ENCODE measurements at places on chromosomes 11 and 22.

GRCh38 chr22:39278040-39278439 is 33.3 kb upstream of the PDGFB start:
- no peak for DNase-seq

GRCh38 chr11:57588046-57588710 is 9.3 kb upstream of the SERPING1 start:
- no peak for DNase-seq

GRCh38 chr22:46390652-46391301 is 55.3 kb downstream of the TRMU start:
- no peak for DNase-seq

- DNase-seq: no peak
These were observed 4461.3 kb upstream of the OR11H1 start for GRCh38 chr22:11066458-11067285.

GRCh38 chr22:48807155-48807554 is 1020.5 kb downstream of the BRD1 start:
- DNase-seq: no peak

- no peak for DNase-seq
These were observed 50.4 kb downstream of the ATXN10 start for GRCh38 chr22:45722006-45722405.

GRCh38 chr11:58164990-58165389 is 23.9 kb upstream of the OR9Q2 start:
- no peak for DNase-seq

- no peak for DNase-seq
These were observed 25.8 kb upstream of the C11orf96 start for GRCh38 chr11:43916621-43917020.

DNA sequence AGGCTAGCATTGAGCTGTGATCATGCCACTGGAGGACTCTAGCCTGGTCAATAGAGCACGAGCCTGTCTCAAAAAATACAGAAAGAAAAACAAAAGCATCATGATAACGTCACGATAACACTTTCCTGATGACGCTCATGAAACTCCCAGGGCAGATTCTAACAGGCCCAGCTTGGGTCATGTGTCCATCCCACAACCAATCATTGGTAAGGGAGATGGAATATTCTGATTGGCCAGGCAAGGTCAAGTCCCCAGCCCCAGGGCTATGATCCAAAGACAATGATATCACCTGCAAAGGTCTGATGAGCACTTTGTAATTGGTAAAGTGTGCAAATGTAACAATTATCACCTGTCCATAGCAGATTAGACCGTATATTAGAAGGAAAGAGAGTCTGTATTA is 21.5 kb upstream of the DDX6 start:
- no peak for DNase-seq

- DNase-seq: no peak
These were observed 216.4 kb downstream of the GRM5 start for GRCh38 chr11:88849368-88849767.

DNA sequence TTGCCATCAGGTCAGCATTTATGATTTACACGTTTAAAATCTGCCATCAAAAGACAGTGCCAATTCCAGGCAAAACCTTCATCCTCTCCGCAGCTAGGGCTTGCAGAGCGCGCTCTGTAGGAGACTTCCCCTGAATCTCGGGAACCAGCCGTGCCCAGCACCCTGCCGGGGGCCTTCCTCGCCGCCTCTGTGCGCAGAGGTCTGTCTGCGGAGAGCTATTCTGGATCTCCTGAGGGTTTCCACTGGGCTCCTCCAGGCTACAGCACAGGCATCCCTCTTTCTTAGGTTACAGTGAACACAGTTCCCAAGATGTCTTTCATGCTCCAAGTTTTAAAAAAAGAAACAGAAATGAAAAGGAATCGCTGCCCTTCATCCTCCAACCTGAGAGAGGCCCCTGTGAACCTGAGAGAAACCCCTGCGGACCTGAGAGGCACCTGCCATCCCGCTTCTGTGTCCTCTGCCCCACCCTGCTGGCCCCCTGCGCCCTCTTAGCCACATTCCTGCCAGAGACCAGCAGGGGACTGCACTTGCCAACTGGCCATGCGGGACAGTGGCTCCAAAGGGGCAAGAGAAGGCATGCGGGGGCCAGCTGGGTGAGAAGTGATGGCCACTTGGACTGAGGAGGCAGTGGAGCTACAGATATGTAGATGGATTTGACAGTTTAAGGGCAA is 16.1 kb downstream of the TP53AIP1 start:
- DNase-seq: no peak

- no peak for DNase-seq
These were observed 4.7 kb downstream of the GNAZ start for GRCh38 chr22:23075050-23075449.

- no peak for DNase-seq
These were observed 32.0 kb upstream of the YWHAH start for GRCh38 chr22:31912407-31912743.

GRCh38 chr11:101521821-101522220 is 62.0 kb downstream of the TRPC6 start:
- no peak for DNase-seq

GRCh38 chr11:95363164-95363563 is 132.2 kb upstream of the SESN3 start:
- no peak for DNase-seq

- no peak for DNase-seq
These were observed 215.1 kb downstream of the TMEM135 start for GRCh38 chr11:87252869-87253268.

DNA sequence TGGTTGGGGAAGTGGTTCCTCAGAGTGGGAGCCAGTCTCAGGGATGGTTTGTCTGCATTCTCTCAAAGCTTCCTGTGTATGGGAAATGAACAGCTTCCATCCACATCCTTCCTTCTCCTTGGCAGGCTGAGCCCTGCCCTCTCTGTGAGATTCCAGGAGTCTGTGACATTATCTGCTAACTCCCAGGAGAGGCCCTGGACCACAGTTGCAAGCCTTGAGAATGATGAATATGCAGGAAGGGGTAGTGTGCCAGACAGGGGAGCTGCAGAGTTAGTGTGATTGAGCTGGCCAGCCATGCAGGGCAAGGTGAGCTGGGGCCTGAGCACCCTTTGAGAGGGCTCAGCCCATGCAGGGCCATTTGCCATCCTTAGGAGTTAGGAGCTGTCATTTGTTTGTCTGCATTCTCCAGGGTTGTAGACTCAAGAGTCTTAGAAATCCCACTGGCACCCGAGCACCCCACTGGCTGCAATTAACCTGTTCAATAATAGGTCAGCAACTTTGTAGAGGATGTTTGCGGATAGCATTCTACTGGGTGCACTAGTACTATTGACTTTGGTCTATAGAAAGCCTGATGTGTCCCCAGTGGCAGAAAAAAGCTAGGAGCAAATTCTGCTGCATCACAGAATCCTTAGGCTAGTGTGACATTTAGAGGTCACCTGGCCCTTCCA is 299.0 kb upstream of the CADM1 start:
- no peak for DNase-seq

GRCh38 chr22:30947816-30948454 is 20.6 kb downstream of the MORC2 start:
- no peak for DNase-seq

- no peak for DNase-seq
These were observed 17.9 kb downstream of the MICAL2 start for GRCh38 chr11:12128301-12128751.

GRCh38 chr11:126408496-126408895 is 53.0 kb downstream of the ST3GAL4 start:
- no peak for DNase-seq

DNA sequence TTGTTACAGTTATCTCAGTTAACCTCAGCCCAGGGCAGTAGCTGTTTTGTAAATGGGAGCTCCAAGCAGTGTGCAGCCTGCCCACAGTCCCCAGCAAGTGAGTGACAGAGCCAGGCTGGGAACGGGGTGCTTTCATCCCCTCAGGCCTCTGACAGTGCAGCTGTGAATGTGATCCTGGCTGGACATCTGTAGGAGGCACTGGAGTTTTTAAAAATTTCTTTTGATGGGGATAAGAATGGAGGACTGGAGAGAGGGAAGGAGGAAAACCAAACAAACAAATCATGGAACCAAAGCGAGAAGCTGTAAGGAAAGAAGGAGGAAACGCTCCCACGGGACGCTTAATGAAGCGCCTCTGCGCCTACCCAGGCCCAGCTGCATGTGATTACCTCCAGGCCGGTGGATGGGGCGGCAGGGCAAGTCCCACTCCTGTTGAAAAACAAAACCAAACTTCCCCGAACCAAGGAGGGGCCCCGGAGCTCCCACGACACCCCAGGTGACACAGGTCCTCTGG is 40.6 kb downstream of the SCUBE1 start:
- DNase-seq: no peak

GRCh38 chr11:13140873-13141655 is 131.9 kb downstream of the RASSF10 start:
- no peak for DNase-seq

DNA sequence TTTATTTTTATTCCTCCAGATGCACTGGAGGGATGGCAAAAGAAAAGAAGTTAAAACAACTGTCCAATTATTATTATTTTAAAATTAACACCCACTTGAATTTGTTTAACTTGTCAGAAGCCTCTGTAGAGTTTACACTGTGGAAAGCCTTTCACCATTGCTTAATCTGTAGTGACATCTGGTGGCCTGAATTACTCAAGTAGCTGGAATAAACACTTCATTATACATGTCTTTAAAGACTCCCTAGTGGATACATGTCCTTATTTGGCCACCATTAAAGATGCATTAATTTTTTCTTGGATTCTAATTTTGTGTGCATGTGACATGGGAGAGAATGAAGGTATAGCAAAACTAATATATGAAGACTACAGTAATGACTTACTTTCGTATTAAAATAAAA is 1496.5 kb downstream of the FAM181B start:
- no peak for DNase-seq

- no peak for DNase-seq
These were observed 9.9 kb upstream of the ACER3 start for GRCh38 chr11:76850815-76851214.

DNA sequence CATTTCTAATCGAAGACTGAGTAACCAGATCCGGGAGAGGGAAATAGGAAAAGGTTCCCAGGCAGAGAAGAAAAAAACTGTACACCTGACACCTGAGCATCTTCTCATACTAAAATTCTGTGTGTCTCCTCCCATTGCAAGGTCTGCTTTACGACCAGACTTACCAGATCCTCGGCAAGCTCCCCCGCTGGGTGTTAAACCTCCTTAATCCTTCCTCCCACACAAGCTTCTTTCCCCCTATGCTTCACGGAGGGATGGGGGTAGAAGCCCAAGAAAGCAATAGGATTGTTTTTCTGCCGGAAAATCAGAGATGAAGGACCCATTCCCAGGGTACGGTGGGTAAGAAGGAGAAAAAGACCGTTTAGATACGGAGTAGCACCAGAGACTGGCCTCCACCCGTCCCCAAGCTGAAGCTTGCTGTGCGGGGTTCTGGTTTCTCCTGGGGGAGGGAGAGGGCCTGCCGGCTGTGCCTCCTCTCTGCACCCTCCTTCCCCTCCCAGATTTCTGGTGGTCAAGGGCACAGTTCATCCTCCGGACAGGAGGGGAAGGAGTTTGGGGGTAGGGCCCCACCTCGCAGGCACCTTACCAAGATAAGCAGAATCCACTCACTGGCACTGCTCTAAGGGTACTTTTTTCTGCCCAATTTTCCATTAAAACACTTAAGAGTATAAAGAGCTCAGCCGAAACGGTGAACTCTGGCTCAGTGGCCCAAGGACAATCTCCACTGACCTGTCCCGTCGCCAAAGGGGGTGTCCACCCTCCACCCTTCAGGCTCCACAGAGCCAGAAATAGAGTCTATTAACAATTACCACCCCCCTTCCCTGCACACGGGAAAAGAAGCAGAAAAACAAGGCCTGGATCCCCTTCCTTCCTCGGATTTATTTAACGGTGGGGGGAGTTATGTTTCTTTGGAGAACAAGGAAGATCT is 1.2 kb downstream of the TOB2 start:
- DNase-seq: peak; percentile 51

GRCh38 chr22:41198027-41198580 is 7.0 kb upstream of the L3MBTL2 start:
- DNase-seq: no peak

DNA sequence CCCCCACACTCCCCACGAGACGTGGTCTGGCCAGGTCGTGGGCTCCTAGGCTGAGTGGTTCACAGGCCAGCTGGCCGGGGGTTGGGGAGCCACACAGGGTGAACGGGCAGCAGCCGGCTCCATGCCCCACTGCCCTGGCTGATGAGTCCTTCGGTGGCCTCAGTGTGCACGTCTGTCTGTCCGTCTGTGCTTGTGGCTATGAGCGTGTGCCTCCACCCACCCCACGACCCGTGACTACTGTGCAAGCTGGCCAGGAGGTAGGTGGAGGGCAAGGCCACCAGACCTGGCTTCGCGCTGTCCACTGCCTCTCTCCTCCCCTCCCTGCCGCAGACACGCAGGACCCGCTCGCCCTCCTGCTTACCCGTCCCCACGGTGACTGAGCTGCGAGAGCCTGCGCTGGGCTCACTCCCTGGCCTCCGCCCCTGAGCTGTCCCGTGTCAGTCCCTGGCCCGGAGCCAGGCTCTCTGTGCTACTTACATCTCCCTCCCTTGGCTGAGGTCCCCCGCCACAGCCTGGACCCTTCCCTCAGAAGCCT is 14.1 kb downstream of the CSDC2 start:
- no peak for DNase-seq

GRCh38 chr11:10857459-10857708 is 469 bp downstream of the ZBED5 start:
- DNase-seq: no peak

DNA sequence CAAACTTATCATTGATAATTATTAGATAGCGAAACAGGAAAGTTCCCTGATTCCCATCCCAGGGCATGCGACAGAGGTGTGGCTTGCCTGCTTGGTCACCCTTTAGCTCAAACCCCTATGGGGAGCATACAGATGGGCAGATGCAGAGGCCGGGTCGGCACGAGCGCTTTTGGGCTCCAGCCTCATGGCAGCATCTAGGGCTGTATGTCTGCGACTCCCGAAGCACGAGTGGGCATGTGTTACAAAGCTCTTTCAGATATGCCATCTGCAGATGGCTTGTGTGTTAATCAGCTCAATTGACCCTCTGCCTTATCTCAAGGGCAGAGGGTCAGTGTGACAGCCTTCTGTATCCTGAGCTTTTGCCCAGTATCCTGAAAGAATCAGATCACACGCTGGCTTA is 2069.3 kb upstream of the RAG2 start:
- DNase-seq: no peak

- DNase-seq: no peak
These were observed 56.9 kb downstream of the SLC35F2 start for GRCh38 chr11:107801641-107802040.

- no peak for DNase-seq
These were observed 66.0 kb upstream of the PAX6 start for GRCh38 chr11:31877083-31877482.

- DNase-seq: no peak
These were observed 60.4 kb downstream of the SFI1 start for GRCh38 chr22:31556627-31557203.

GRCh38 chr11:73795925-73796632 is 8.4 kb downstream of the MRPL48 start:
- no peak for DNase-seq

GRCh38 chr22:19011075-19011474 is 75.0 kb upstream of the PRODH start:
- DNase-seq: no peak

- no peak for DNase-seq
These were observed 119.5 kb upstream of the ISX start for GRCh38 chr22:34946339-34946985.

- DNase-seq: no peak
These were observed 58.4 kb downstream of the GALNT18 start for GRCh38 chr11:11563200-11563975.
